ENCODE measurements at places on chromosomes 1 and 21. TPM values are rescaled to one million over a fixed set of nuclear protein-coding genes. Genes with fewer than 3 reads are reported as not detected.
A peak's percentile ranks its signal among the peaks of the same experiment; 100 is the strongest.

DNA sequence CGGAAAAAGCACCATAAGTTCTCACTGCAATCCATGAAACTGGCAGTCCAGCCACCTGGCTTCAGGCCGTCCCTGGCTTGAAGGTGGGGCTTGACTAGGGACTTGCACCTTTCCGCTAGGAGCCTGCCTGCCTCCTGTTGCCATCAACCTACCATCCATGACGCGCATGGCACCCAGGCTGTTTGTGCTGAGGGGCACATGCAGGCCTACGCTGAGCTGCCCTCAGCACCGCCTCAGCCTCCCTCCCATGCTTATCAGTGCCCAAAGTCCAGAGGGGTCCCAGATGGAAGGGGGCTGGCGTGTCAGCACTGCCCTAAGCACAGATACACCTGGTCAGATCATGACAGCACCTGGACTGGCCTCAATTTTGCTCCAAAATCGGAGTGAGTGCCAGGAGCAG, 190.2 kb upstream of the LYPLAL1 start:
- no peaks in the 10 kb centered on the region for H3K27me3 ChIP-seq
- no peak for DNase-seq
- no peaks in the 10 kb centered on the region for H3K36me3 ChIP-seq
- H3K4me3 ChIP-seq, result no peak overlapping the region
- H3K4me1 ChIP-seq, result no peaks in the 10 kb centered on the region

Gene SLC9C2
- total RNA-seq, result not detected

DNA sequence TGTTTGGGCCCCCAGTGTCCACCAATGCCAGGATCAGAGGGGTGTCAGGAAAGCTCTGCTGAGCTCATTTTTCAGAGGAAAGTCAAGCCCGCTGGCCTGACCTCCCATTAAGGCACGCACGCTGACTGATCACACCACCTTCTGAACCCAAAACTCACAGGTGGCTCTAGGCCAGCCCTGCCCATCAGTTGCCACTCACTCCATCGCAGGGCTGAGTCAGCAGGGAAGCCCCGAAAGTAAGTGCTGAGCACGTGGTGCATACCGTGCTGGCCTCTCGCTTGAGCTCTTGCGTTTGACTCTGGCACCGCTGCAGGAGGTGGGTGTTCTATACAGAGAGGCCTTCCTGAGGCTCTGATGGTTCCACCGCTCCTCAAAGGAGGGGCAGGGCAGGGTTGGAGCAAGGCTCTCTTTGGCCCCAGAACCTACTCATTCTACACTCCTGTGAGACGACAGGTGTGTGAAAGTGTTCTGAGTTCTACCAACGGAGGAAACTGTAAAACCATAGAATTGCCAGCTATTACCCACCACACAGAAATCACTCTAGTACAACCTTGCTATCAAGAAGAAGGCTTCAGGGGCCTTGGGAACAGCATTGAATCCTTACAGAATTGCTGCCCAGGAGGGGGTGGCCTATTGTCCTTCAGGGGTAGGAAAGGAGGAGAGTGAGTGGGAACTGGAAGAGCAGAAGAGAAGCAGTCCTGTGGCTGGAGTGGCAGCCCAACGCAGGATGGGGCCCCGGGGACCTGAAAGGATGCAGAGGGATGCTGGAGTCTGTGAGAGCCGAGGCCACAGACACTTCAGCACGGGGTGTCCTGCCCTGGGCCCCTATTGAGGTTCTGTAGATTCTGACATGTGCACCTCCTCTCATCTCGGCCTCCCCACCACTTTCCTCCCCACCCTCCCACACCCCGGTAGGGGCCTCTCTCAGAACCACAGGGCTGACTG, 214.7 kb upstream of the EDN2 start:
- H3K27ac ChIP-seq, result no peak overlapping the region
- no peaks in the 10 kb centered on the region for H3K4me1 ChIP-seq
- H3K36me3 ChIP-seq, result no peaks in the 10 kb centered on the region
- H3K27me3 ChIP-seq, result peaks cover 10% of the 10 kb centered on the region
- H3K4me3 ChIP-seq, result no peak overlapping the region

GRCh38 chr1:42358791-42359190, 21.8 kb upstream of the RIMKLA start:
- no peak for DNase-seq
- H3K36me3 ChIP-seq, result no peaks in the 10 kb centered on the region
- no peak overlapping the region for H3K27ac ChIP-seq
- no peak overlapping the region for H3K4me3 ChIP-seq

DNA sequence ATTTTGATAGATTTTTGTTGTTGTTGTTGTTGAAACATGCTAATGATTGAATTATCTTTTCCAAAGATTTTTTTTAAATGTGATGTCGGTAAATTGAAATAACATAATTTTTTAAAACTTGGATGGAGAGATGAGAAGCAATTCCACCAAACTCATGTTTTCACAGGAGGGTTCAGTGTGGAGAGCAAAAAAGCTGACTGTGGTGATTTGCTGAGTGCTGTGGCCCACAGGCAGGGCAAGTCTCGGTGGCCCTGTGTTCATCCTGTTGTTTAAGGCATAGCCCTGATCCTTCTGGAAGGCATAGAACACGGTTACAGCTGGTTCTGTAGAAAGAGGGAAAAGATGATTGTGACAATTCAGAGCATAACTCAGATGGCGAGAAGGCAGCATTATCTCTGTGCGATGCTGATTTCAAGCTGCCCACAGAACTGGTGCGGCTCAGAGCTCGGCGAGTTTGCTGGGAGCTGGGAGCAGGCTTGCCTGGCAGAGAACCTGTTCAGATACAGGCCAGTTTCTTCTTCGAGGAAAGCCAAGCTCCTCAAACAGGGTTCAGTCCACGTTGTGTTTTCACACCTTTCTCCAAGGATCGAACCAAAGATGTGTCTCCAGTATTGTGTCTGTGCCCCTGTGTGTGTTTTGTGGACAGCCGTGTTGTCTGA, 127.1 kb downstream of the HUNK start:
- no peaks in the 10 kb centered on the region for H3K4me1 ChIP-seq
- no peaks in the 10 kb centered on the region for H3K36me3 ChIP-seq
- no peak overlapping the region for H3K4me3 ChIP-seq
- no peak for DNase-seq
- H3K27ac ChIP-seq, result no peak overlapping the region
- peaks cover 58% of the 10 kb centered on the region for H3K27me3 ChIP-seq

DNA sequence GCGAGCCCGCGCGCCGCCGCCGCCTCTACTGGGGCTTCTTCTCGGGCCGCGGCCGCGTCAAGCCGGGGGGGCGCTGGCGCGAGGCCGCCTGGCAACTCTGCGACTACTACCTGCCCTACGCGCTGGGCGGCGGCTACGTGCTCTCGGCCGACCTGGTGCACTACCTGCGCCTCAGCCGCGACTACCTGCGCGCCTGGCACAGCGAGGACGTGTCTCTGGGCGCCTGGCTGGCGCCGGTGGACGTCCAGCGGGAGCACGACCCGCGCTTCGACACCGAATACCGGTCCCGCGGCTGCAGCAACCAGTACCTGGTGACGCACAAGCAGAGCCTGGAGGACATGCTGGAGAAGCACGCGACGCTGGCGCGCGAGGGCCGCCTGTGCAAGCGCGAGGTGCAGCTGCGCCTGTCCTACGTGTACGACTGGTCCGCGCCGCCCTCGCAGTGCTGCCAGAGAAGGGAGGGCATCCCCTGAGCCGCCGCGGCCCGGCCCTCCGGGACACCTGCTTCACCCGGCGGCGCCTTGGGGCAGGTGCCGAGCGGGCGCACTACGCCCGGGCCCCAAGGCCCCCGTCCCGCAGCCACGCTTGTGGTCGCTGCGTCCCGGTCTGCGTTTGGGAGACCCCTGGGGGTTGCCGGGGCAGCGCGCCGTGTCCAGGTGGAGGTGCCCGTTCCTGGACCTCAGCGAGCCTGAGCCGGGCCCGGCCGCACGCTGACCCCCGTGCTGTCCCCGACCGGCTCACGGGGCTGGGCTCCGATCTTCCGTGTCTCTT, 944 bp downstream of the B3GALT6 start:
- H3K4me3 ChIP-seq, result no peak overlapping the region
- no peak for DNase-seq
- peaks cover 6% of the 10 kb centered on the region for H3K4me1 ChIP-seq
- no peaks in the 10 kb centered on the region for H3K27me3 ChIP-seq
- peak overlapping the region; percentile 87 for H3K27ac ChIP-seq

GRCh38 chr1:225998560-225999226, 450 bp downstream of the SDE2 start:
- no peaks in the 10 kb centered on the region for H3K27me3 ChIP-seq
- peaks cover 50% of the 10 kb centered on the region for H3K36me3 ChIP-seq
- H3K27ac ChIP-seq, result peak overlapping the region; percentile 90
- peak; percentile 66 for DNase-seq
- peak overlapping the region; percentile 78 for H3K4me3 ChIP-seq

- peaks cover 33% of the 10 kb centered on the region for H3K36me3 ChIP-seq
- no peak overlapping the region for H3K27ac ChIP-seq
- 0 out of 2 replicates have a peak, but pooled peaks cover 2% of the 10 kb centered on the region for H3K4me1 ChIP-seq
- DNase-seq, result peak; percentile 36
- H3K27me3 ChIP-seq, result no peaks in the 10 kb centered on the region
Observed at GRCh38 chr1:111469539-111469938, 4.2 kb upstream of the C1orf162 start.

Data from K562 (cell line).